ENCODE measurements at places on chromosomes 3 and 15.

GRCh38 chr3:132285620-132285945, 31.6 kb upstream of the ACP3 start:
- DNase-seq = no peak

DNA sequence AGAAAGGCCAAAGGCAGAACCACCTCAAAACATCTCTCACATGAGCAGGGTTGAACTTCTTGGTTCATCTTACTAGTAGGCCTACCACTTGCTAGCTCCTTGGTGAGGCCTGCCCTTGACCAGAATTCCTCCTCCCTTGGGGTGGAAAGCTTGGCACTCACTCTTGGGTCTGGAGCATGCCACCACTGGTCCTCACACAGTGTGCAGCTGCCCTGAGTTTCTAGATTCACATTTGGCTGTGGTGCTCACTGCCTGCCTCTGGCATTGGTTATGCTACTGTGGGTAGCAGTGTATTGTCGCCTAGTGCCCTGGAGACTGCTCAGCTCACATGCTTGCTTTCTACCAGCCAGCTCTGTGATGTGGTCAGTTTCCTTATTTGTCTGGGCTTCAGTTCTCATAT, 23.7 kb downstream of the OXNAD1 start:
- DNase-seq = no peak

DNA sequence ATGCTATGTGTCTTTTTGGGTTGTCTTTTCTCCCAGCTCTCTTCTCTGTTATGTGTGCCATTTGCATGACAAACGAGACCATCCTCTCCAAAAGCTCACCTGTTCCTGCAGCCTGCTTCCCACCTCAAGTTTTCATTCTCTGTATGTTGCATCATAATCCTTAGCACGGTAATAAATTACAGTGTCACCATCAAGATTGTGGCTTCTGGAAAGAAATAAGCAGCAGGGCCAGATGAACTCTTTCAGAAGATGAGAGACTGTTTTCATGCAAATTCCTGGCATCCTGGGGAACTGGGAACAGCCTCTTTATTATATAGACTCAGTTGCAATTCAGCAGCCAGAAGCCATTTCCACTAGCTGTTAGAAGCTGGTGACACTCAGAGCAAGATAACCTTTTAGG, 436.7 kb downstream of the EPHB1 start:
- DNase-seq = no peak

GRCh38 chr15:29747837-29748417, 74.3 kb downstream of the TJP1 start:
- DNase-seq = no peak

- DNase-seq = no peak
These were observed at the start of gene EPHA3 for GRCh38 chr3:89107461-89108290. Gene EPHA3, plus strand, starts transcription at chr3:89107621. Its CDS starts 128 bp downstream, at chr3:89107749.

DNA sequence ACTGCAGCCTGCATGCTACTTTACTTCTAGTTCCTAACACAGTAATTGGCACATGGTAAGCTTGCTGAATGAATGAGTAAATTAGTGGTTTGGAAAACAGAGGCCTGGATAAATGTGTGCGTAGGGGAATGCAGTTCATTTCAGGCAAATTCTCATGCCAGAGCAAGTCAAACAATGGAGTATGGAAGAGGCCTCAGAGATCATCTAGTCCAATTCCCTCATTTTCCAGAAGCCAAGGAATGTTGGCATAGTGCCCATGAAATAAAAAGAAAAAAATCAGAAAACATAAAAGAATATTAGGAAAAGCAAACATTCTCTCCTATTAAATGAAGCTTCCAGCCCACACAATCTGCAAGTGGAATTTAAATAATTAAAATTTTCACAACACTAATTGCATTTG, 92.4 kb downstream of the MB21D2 start:
- no peak for DNase-seq

DNA sequence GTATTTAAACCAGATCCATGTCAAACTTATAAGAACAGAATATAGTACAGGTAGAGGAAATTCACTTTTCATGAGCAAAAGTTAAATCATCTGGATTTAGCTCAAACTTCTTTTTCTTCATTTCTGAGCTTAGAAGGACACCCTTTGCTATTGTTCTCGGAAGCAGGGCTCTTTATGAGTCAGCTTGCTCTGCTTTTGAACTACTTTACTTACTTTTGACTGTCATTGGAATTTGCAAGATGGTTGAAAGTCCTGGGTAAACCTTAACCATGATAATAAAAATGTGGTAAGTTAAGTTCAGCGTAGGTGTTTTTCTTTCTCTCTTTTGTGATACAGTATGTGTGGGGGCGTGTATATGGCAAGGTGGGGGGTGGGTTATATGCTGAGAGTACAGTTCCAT, 312.7 kb upstream of the DPH6 start:
- DNase-seq = peak; percentile 18

DNA sequence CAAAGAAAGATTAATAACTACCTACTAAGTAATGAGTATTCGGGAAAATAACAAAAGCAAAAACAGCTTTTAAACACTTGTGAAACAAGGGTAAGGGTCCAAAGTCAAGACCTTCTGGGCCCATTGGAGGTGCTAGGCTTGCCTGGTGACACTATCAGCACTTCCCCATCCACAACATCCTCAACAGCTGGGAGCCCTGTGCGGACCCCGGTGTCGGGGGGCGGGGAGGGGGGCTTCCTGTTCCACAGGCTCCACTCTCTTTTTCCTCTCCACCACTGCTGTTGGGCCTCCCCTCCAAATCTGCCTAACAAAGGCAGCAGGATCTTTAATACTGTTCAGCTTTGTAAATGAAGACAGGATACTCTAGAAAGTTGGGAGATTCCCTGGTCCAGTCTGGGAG, 21.6 kb downstream of the NGRN start:
- DNase-seq = no peak

DNA sequence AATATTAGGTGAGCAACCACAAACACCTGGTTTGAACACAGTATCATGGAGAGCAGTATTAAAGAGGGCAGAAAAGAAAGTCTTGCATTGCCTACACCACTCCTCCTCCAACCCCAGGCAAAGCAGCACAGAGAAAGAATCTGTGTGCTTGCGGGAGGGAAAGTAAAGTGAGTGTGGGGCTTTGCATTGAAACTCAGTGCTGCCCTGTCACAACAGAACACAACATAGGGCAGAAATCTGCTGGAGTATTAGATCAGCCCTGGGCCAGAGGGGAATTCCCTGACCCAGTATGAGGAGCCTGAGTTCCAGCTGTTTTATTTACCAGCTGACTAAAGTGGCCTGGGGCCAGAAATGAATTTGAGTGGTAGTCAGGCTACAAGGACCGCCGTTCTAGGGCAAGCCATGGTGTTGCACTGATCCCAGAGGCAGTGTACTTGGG, 75.5 kb downstream of the SPATA16 start:
- DNase-seq = no peak

DNA sequence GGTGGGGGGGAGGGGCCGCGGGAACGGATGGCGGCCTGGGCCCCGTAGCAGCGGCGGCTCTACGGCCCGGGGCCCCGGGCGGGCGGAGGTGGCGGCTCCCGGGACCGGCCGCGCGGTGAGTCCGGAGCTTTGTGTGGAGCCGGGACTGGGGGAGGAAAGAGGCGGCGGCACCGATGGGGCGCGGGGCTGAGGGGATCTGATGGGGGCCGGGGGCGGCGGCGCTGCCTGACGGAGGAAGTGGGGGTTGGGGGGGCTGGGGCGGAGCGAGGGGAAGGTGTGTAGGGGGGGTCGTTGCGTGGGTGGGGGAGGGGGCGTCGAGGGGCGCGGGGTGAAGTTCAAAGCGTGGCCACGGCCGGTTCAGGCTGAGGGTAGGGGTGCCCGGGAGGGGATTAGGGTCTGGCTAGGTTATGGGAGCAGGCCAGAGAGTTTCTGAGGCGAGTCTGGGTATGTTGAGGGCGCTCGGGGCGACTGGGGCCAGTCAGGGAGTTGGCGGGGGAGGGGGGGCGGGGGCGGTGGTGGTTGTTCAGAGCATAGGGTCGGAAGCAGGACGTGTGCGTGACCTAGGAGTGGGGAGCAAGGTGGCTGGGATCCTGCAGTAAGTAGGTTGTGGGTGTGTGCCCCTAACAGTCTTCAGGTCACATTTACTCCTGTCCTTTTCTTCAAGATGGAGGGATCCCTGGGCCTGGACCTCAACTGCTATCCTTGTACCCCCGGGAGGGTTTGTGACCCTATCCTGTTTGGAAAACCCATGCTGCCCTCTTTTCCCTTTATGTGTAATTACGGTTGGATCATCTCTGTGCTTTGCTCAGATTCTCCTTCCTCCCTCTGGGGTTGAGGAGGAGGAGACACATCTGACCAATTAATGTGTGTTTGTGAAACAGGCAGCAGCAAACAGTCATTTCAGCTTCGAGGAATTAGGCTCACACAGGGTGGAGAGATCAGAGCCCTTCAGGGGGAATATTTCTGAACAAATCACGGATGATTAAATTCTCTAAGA, 644 bp downstream of the ZNF609 start:
- no peak for DNase-seq

GRCh38 chr3:56459104-56459496, 9.2 kb downstream of the ERC2 start:
- no peak for DNase-seq

DNA sequence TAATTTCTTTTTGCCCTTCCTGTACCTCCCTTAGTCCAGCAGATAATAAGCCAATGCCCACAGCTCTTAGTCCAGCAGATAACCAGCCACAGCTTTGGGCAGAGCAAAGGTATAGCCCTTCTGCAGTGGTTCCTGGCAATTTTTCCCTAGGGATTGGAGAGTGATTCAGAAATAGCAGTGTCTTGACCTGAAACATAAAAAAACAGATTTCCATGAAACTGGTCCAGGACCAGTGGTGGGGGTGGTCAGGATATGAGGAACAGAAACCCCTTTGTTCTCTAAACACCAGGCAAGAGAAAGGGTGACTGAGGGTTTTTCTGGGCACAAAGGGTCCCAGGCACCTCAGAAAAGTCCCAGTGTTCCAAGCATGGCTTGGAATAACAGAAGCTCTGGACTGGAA, 103.4 kb downstream of the ARRDC4 start:
- DNase-seq = no peak

- DNase-seq = no peak
These were observed 10.4 kb downstream of the PEAK1 start for GRCh38 chr15:77409259-77410156.

GRCh38 chr3:184237807-184238206, 8.4 kb downstream of the VWA5B2 start:
- no peak for DNase-seq

DNA sequence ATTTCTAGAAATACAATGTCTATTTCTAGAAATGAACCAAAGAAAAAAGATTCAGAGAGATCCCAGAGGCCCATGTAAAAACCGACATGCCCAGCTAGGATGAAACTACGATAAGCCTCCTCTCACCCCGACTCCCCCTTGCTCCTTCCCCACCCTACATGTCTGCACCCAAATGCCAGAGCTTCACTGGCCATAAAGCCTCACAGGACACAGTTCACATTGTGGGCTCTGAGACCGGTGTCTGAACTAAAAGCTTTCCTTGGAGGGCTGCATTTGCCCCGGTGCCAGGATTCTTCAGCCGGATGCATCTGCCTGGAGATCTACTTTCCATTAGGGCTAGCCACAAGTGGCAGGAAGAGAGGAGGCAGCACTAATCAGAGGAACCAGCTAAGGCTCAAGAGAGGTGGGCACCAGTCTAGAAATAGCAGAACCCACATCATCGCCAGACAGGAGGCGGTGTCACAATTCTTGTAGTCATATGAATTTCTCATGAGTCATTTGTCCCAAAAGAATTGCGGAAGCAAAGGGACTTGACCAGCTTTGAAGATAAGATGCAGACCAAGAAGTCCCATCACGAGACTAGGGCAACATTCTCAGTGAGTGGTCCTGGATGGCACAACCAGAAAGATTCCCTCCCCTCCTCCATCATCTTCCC, 353.6 kb downstream of the NTRK3 start:
- no peak for DNase-seq

DNA sequence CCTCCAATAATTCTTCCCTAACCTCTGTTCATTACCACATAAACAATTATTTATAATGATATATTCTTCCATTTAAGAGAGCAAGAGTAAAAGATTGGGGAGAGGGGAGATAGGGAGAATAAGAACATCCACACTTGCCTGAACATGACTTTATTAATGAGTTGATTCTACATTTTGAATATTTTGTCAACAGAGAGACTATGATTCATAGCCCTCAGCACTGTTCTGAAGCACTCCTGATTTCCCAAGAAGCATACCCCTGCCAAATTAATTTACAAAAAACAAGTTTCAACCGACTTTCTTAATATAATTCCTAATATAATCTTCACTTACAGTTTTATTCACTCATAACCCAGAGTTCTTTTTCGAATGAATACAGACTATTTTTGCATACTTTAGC, 828.8 kb downstream of the ROBO2 start:
- no peak for DNase-seq

DNA sequence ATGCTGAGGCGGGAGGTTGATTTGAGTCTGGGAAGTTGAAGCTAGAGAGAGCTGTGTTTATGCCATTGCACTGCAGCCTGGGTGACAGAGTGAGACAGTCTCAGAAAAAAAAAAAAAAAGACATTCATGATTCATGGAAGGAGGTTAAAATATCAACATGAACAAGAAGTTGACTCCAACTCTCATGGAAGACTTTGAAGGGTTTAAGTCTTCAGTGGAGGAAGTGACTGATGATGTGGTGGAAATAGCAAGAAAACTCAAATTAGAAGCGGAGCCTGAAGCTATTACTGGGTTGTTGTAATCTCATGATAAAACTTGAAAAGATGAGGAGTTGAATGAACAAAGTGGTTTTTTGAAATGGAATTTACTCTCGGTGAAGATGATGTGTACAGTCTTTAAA, 491.8 kb downstream of the SQOR start:
- no peak for DNase-seq

DNA sequence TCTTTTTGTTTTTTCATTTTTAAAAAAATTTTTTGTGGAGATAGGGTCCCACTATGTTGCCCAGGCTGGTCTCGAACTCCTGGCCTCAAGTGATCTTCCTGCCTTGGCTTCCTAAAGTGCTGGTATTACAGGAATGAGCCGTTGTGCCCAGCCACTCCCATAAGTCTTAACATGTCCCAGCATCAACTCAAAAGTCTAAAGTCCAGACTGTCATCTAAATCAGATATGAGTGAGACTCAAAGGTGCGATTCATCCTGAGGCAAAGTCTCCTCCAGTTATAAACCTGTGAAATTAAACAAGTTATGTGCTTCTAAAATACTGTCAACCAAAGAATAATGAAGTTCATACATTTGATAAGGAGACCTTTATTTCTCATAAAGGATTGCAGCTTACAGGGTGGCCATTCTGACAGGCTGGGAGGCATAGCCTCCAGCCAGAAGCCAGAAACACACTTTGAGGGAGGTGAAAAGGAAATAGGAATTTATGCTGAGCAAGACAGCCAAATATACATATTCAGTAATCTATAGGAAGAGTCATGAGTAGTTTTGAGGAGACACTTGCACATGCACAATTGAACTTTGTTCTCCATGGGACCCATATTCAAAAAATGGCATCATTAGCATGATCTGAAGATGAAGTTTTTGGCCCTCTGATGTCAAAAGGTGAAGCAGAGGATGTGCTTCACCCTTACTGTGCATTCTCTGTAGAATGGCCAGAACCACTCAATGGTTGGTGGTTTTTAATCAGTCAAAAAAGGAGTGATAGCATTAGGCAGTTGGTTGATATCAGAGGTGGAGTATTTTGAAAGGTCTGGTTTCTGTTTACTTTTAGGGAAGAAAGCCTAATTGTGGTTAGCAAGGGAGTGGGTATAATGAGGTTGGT, 11.0 kb upstream of the ZNF662 start:
- DNase-seq = no peak

- DNase-seq = no peak
These were observed 23.5 kb upstream of the CLN6 start for GRCh38 chr15:68252925-68253534.
